Kasumi-1 (cell line): ENCODE measurements at places on chromosomes 1 and 21.

DNA sequence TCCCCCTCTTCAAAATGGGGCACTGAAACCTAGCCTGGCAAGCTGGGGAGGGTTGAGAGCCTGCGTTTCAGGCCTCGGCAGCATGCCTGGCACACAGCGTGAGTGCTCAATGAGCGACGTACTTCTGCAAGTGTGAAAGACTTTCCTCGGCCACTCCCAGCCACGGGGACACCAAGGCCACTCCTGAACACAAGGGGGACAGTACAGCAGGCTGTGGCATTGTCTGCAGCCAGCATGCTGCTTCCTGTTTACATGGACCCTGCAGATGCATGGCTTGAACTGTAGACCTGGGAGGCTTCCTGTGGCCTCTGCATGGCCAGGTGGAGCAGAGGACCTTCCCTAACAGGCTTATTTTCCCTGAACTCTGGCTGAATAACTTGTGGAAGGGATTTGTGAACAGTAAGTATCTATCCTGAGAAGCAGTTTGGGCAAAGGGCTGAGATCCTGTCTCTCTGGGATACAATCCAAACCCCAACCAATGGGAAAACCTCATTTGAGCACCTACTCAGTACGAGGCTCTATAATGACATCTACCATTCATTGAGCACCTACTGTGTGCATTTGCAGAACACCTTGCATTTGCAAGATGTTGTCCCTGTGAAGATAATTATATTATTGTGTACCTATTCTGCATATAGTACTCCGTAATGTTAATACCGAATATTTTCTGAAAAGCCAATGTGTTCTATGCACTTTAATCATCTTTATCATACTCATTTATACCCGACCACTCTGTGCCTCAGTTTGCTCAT, 9.9 kb upstream of the HSPG2 start:
- no peak for DNase-seq

GRCh38 chr1:245590726-245591125, 435.9 kb downstream of the KIF26B start:
- DNase-seq: no peak

GRCh38 chr1:181104790-181105133, 16.3 kb downstream of the IER5 start:
- DNase-seq: no peak

DNA sequence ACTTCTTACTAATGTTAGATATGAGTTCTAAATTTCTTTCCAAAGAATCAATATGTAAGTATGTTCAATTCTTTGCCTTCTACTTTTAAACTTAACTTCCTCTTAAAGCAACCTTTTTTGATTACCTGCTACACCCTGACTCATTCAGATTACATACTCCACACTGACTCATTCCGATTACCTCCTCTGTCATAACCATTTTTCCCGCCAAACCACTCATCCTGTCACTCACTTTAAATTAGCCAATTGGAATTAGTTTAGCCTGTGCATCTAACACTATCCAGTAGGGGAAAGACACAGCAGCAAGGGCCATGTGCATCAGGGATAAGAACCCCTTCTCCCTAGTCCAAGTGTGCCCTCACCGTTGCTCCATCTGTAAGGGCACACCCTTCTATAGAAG, 815.5 kb downstream of the BRINP3 start:
- no peak for DNase-seq
